ENCODE measurements at places on chromosomes 16 and 17.

- DNase-seq, result no peak
Measured at GRCh38 chr17:79515646-79516571, 94.9 kb downstream of the RBFOX3 start.

DNA sequence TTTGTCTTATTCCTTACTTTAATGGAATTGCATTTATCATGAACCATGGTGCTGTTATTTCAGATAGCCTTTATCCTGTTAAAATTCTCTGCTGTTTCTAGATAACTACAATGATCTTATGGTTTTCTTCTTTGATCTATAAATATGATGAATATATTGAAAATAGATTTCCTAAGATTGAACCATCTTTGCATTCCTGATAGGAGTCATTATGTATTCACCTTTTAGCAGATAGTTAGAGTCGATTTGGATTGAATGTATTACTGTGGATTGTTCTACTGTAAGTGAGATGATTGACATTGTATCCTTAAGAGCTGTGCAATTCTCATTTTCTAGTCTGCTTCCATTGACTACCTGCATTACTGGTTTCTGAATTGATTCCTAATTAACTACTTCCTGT, 165.0 kb upstream of the CACNG3 start:
- DNase-seq, result no peak

GRCh38 chr17:34071886-34072420, 183.1 kb upstream of the CCL2 start:
- DNase-seq, result no peak

DNA sequence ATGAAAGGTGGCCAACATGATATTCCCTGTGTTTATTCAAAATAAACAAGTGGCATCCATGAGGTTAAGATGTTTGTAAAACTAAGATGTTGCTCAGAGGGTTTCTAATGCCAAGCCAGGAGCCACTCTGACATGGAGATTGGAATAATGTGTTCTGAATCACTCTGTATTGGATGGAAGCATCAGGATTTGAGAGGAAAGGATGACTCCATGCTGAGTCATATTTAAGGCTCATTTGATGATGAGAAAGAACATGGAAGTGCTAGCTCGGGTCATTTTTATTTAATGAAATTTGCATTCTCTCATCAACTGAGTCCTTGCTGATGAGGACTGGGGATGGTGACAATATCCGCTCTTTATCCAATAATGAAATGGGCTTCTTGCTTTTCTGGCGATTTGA, 6.2 kb downstream of the VAT1L start:
- DNase-seq, result no peak

GRCh38 chr17:40175928-40176753, 1.1 kb upstream of the RAPGEFL1 start:
- no peak for DNase-seq

GRCh38 chr16:82071421-82071820, 36.4 kb downstream of the HSD17B2 start:
- DNase-seq, result no peak

DNA sequence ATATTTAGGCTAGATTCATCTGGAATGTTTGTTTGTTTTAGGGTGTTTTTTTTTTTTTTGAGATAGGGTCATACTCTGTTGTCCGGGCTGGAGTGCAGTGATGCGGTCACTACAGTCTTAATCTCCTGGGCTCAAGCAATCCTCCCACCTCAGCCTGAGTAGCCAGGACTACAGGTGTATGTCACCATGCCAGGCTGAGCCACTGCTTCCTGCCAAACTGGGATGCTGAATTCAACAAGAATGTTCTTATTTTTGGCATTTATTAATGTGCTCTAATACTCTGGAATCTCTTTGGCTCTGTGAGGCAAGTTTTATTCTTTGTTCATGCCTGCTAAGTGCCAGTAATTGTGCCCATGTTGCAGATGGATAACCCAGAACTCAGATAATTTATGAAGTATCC, 21.5 kb downstream of the SP2 start:
- DNase-seq, result no peak

GRCh38 chr17:35345926-35346771, 27.3 kb downstream of the SLFN11 start:
- DNase-seq, result no peak

GRCh38 chr17:28889996-28890395, 7.5 kb downstream of the FLOT2 start:
- DNase-seq, result no peak

DNA sequence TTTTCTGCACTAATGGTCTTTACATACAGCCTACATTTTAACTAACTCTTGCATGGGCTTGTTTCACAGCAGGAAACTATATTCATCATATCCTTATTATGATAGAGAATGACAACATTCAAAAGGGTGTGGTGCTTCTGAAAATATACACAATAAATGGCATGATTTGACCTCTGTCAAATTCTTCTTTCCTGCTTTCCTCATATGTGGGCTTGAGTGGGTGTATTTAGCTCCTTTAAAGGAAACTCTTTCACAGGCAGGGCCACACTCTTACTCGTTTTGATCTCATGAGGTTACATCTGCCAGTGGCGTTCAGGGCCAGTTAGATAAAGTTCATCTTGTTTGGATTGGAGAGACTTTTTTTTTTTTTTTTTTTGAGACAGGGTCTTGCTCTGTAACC, 6.1 kb downstream of the SLC35G3 start:
- DNase-seq, result no peak

DNA sequence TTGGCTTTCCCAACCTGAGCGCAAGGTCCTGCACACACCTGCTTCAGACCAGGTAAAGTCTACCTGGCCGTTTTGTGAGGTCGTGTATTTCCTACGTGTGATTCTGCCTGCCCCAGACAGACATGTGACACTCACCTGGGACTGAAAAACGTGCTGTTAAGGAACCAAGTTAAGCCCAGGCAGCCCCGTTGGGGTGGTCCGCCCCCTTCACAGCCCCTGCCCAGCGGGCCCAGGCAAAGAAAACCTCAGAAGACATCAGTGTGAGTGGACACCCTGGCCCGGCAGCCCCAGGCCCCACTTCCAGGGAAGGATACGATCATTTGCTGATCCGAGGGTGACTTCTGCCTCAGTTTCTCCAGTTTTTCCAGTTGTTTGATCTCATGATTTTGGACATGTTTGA, 4.7 kb downstream of the CIBAR2 start:
- DNase-seq, result no peak

DNA sequence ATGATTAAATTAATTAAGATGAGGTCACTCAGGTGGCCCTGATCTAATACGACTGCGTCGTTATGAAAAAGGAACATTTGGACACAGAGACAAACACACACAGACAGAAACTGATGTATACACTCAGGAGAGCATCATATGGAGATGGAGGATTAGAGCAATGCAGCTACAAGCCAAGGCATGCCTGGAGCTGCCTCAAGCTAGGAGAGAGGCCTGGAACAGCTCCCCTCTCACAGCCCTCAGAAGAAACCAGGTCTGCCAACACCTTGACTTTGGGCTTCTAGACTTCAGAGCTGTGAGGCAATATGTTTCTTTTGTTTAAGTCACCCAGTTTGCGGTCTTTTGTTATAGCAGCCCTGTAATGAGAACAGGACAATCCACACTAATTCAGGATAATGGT, 318.9 kb downstream of the HS3ST3B1 start:
- no peak for DNase-seq

GRCh38 chr17:28298449-28298848, 20.6 kb upstream of the TMEM97 start:
- no peak for DNase-seq

DNA sequence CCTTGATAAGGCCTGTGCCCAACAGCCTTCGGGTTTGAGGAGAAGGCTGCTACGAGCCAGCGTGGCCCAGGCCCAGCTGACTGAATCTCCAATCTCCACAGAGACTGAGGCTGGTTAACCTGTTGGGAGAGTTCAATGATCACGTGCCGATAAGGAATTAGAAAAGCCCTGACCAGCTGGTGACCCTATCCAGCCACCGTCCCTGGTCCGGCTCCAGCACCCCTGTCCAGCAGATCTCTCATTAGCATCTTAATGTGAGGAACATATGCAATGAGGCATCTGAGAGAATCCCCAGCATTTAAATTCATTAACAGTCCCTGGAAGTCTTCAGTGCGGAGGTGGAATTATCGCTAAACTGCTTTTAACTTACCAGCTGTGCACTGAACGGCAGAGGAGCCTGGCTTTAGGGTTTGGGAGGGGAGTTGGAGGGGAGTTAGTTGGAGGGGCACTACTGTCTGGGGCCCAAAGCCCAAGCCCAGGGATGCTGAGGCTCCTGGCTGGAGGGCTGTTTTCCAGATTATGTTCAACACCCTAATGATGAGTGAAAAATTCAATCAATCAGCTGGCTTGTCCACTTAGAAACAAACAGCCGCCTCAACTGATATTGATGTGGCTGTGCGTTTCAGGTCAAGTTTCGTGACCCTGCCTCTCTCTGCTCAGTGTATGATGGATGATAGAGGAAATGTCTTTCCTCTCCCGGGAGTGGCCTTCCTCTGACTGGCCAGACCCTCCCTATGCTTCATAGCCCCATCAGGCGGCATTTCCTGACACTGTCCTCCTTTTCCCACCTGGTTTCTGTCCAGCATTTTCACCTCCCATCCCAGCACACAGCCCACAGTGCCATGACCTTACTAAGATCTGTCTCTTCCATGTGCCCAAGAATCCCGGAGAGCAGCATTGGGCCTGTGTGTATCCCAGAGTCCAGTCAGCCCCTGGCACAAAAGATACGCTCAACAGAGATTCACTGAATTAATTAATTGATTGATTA, 184.5 kb downstream of the CCT6B start:
- no peak for DNase-seq

- DNase-seq, result no peak
Measured at GRCh38 chr16:58485184-58485887, 14.6 kb upstream of the NDRG4 start.

DNA sequence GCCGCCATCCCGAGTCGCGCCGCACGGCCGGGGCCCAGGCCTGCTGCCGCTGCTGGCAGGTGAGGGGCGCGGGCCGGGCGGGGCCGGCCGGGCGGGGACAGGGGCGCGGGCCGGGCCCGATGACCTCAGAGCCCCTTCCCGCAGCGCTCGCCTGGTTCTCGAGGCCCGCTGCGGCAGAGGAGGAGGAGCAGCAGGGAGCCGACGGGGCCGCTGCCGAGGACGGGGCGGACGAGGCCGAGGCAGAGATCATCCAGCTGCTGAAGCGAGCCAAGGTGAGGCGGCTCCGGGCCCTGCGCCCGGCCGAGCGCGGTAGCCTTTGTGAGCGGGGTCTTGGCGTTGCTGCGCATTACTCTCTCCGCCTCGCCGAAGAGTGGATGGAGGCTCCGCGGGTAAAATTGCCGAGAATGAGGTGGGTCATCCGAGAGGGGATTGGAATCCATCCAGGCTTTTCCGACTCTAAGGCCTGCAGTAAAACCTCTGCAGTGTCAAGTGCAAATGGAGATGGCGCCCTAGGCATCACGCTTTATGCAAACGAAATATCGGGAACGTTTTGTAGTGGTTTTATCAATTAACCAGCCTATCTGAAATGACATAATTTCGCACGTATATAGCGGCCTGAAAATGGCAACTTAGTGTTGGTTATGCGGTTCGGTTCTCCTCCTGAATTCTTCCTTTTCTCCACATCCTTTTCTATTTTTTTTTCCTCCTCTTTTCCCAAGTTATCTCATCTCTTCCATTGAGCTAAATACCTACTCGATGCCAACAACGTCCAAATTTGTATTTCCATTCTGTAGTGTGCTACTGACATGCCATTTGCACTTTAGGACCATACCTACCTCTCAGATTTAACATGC, 577 bp downstream of the TTC19 start:
- DNase-seq, result no peak

GRCh38 chr16:27321013-27321915, 7.5 kb downstream of the IL4R start:
- no peak for DNase-seq

- no peak for DNase-seq
Measured at GRCh38 chr17:36671144-36671543, 69.8 kb downstream of the MRM1 start.

DNA sequence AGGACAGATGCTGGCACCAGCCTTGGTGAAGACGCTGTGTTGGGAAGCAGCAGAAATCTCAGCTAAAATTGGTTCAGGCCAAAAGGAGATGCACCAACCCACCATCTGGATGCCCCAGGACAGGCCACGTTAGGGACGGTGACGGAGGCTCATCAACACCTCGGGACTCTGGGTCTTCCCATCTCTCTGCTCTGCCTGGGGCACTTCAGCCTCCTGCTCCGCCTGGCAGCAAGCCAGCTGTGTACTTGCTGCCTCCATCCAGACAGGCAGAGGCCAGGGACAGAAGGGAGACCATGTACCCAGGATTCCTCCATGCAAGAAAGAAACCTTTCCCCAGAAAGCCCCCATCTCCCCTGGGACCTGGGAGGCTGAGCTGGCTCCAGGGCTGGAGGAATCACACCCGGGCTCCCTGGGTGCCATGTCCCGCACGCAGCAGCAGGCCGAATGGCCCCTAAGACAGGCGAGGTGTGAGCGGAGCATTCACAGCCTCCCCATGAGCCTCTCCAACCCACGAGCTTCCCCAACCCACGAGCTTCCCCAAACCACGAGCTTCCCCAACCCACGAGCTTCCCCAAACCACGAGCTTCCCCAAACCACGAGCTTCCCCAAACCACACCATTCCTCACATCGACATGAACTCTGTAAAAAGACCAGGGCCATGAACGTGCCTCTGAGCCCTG, 274.5 kb downstream of the C16orf95 start:
- DNase-seq, result no peak

- no peak for DNase-seq
Measured at GRCh38 chr17:81064678-81065475, 29.9 kb downstream of the BAIAP2 start.

GRCh38 chr16:80500116-80500859, 40.5 kb upstream of the DYNLRB2 start:
- no peak for DNase-seq

DNA sequence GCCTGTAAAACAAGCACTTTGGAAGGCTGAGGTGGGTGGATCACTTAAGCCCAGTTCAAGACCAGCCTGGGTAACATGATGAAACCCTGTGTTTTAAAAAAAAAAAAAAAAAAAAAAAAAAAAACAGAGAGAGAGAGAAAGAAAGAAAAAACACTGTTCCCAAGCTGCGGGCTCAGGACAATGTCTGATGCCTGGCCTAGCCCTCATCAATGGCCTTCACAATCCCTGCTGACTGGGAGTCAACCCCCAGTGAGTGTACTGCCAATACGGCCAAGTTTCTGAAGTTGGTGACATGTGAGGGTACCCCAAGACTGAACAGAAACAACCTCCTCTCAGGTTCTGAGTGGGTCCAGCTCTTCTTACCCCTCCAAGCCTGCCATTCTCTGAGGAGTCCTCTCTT, 116.5 kb downstream of the ZNF778 start:
- no peak for DNase-seq

GRCh38 chr17:79740413-79740812, 9.7 kb downstream of the ENPP7 start:
- no peak for DNase-seq
